ENCODE measurements at places on chromosomes 2 and 18. TPM values are rescaled to one million over a fixed set of nuclear protein-coding genes. Genes with fewer than 3 reads are reported as not detected.

- no peak overlapping the region for H3K27ac ChIP-seq
- H3K4me1 ChIP-seq, result peaks cover 9% of the 10 kb centered on the region
- no peak overlapping the region for H3K4me3 ChIP-seq
- H3K36me3 ChIP-seq, result no peaks in the 10 kb centered on the region
Observed at GRCh38 chr2:134206031-134206430, 47.8 kb upstream of the MGAT5 start.

DNA sequence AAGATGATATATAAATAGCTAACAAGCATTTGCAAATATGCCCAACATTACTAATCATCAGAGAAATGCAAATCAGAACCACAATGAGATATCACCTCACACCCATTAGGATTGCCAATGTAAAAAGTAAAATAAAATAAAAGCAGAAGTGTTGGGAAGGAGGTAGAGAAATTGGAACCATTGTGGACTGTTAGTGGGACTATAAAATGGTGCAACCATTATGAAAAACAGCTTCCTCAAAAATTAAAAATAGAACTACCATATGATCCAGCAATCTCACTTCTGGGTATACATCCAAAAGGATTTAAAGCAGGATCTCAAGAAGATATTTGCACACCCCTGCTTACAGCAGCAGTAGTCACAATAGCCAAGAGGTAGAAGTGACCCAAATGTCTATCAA lies 99.8 kb upstream of the DAPL1 start:
- no peaks in the 10 kb centered on the region for H3K4me1 ChIP-seq
- no peaks in the 10 kb centered on the region for H3K36me3 ChIP-seq
- peaks cover 2% of the 10 kb centered on the region for H3K27me3 ChIP-seq
- DNase-seq, result no peak
- no peak overlapping the region for H3K27ac ChIP-seq

- peaks cover 21% of the 10 kb centered on the region for H3K4me1 ChIP-seq
- no peak for DNase-seq
- H3K27me3 ChIP-seq, result no peaks in the 10 kb centered on the region
- no peak overlapping the region for H3K4me3 ChIP-seq
- H3K36me3 ChIP-seq, result peaks cover 13% of the 10 kb centered on the region
Observed at GRCh38 chr2:160261732-160262131, 61.7 kb upstream of the ITGB6 start.

DNA sequence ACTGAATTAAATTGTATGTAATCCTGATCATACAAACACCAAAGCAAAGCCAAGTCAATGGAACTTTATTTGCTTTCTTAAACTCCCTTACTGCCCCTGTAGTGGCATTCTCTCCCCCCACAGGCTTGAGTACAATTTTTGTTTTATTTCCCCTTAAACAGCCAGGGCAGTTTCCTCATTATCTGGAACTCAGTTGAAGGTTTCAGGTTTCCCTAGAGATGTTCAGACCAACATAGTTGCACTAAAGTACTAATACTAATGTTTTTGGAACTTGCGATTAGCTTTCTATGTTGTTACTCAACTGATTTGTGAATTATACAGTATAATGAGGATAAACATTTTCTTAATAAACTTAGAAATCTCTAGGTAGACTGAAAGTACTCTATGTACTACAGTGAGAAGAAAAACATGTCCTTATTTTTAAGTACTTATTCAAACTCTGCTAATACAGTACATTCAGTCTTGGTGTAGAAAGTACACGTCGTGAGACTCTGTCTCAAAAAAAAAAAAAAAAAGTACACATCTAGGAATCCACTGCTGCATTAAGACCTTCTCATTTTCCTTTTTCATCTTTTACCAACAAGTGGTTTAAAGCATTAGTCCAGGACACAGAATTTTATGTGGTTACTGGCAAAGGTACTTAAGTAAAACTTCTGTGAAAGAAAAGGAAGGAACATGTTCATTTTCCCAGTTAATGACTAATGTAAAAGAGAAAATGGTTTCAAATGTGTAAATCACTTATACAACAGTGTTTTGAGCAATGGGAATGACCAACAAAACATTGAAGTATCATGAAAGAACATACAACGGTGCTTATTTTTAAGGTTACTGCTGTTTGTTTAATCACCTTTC lies 209.5 kb upstream of the SMAD7 start:
- H3K4me3 ChIP-seq, result no peak overlapping the region
- no peaks in the 10 kb centered on the region for H3K4me1 ChIP-seq

DNA sequence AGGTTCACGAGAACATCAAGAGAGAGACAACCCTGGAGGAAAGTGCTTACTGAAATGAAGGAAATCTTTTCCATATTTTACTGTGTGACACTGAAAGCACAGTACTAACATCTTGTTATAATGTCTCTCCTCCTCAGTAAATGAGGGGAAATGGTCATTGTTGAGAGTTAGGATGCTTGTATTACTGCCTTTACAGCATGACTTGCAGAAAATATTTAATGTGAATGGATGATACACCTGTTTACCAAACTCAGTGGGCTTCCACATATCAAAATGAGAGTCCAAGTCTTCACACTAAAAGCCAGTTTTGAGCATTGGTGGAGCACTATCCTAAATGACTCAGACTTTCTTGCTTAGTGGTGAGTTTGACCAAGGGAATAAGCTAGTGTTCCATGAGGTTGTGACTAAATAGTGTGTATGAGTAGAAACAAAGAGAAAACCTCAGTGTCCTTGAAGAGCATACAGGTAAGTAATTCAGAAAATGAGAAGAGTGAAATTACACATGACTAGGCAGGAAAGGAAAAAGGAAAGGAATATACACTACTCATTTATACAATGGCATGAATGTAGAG lies 930.7 kb upstream of the CELF4 start:
- no peak for DNase-seq
- H3K27ac ChIP-seq, result no peak overlapping the region
- H3K4me3 ChIP-seq, result no peak overlapping the region
- peaks cover 14% of the 10 kb centered on the region for H3K4me1 ChIP-seq
- H3K27me3 ChIP-seq, result no peaks in the 10 kb centered on the region
- no peaks in the 10 kb centered on the region for H3K36me3 ChIP-seq

The PLEKHB2 gene
- 113 TPM for total RNA-seq
